ENCODE measurements at places on chromosomes 11 and 22.

DNA sequence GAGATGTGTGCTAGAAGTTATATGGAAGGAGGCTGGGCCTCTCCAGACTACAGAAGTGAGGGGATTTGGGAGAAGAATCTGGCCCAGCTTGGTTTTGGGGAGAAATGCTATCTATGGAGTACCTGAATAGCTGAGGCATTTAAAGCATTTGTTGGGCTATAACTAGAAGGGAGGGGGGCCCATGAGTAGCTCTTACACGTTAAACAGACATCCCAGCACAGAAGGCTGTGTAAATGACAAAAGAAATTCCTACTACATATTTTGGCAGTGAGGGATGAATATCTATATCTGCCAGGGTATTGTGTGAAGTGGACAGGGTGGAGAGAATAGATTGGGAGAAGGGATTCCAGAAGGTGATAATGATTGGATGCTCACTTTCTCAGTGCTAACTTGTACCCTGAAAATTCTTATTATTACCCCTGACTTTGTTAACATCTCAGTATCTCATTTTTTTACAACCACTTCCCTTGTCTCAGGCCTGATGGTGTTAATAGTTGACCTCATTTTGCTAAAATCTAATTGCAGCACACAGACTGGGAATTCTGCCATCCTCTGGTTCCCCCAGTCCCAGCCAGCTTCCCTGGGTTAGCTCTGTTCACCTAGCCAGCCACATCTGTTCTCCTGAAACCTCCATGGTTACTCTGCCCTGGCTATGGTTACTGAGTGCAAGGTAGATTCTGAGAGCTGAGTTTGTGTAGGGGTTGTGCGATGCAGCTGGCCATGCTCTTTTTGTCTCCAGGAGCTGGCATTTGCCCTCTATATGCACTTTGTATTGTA is 28.8 kb upstream of the RRM1 start:
- no peak for DNase-seq

- DNase-seq: no peak
Measured at GRCh38 chr11:6319001-6319703, 1.1 kb downstream of the CAVIN3 start.

- no peak for DNase-seq
Measured at GRCh38 chr11:27095887-27096286, 55.3 kb downstream of the BBOX1 start.

DNA sequence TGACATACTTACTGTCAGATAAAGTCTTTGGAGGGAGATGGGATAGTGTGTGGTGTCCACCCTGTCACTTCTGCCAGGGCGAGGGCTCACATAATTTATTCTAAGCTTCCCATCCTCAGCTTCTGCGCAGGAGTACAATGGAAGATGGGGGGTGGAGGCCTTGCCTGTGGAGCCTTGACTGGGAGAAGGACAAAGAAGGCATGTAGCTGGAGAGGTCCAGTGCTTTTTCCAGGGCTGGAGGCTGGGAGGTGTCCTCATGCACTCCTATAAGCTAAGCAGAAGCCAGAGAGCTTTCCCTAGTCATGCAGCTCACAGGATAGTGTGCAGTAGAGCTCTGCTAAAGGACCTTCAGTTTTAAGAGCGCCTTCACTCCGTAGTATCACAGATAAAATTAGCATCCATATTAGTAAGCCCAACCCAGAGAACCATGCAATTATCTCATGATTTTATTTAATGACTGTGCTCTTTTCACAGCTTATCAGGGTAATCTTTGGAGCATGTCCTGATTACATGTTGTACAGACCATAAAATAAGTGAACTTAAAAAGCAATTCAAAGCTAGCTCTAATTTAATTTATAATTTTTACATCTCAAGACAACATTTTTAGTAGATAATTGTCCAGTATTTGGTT is 148.3 kb downstream of the TEAD1 start:
- DNase-seq: no peak
